ENCODE measurements at places on chromosomes 11 and 22.

DNA sequence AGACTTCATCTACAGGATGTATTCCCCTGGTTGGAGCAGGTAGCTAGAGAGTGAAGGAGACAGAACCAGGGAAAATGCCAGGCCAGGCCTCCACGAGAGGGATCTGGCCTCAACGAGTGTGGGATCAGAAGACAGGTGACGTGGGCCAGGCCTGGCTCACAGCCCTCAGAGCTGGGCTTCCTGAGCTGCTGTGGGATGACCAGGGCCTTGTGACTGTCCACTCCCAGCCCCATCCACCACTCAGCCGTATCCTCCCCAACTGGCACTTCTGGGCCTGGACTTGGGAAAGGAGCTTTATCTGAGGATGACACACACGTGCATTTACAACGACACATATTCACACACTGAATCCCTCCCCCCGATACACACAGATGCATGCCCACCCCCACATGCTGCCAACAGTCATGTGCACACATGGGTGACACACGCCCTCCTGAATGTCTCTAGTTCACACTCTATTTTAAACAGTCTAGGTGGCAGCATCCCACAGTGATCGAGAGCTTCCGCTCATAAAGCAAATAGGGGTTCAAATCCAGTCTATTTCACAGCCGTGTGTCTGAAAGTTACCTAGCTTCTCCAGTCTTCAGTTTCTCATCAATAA is 93.1 kb downstream of the TP53I11 start:
- no peak for DNase-seq

DNA sequence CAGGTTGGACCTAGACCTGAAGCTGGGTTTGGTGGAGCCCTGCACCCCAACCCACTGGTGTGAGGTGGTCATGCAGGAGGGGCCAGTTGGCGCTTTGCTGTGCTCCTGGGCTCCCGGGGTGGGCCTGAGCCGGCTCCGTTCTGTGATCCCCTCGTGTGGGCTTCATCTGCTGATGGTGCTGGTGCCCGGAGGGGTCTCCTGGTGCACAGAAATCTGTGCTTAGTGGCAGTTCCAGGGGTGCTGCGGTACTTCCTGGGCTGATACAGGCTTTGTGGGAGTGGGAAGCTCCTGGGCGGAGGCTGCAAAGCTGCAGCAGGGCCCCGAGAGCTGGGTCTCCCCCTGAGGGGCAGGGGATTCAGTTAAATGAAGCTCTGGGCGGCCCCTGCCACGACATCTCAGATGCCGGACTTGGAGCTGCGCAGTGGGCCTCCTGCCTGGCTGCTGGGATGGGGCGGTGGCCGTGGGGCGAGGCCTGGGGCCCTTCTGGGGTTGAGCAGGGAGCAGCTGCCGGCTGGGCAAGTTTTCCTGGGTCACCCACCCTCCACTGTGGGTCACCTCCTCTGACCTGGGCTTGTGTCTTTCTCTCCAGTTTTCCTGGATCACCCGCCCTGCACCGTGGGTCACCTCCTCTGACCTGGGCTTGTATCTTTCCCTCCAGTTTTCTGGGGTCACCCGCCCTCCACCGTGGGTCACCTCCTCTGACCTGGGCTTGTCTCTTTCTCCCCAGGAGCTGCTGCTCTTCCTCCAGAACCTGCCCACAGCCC is 410.5 kb downstream of the TBC1D22A start:
- DNase-seq: no peak

DNA sequence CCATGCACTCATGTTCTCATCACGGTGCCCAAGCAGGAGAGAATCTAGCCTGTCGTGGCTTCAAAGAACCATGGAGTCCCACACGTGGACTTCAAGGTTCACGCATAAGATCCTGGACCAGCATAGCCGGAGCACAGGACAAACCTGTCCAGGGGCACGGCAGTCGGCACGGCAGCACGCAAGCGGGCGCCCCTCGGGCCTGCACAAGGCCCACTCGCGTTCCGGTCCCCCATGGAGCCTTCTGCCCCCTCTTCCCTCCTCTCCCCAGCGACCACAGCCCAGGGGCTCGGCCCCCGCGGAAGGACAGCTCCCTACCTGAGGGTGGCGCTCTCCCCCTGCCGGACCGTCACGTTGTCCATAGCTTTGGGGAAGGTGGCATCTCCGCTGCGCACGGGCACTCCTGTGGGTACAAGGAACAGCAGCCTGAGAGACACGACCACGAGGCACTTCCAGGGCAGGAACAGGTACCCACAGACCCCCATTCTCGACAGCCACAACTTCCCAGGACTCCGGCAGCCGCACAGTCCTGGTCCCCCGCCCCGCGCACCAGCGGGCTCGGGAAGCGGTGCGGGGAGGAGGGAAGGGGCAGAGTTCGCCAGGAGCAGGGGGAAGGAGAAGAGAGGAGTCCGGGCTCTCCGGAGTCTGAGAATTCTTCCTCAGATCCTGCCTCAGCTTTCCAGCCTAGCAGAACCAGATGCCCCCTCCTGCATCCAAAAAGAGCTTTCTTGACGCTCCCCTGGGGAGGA is 589.5 kb downstream of the OPCML start:
- no peak for DNase-seq

DNA sequence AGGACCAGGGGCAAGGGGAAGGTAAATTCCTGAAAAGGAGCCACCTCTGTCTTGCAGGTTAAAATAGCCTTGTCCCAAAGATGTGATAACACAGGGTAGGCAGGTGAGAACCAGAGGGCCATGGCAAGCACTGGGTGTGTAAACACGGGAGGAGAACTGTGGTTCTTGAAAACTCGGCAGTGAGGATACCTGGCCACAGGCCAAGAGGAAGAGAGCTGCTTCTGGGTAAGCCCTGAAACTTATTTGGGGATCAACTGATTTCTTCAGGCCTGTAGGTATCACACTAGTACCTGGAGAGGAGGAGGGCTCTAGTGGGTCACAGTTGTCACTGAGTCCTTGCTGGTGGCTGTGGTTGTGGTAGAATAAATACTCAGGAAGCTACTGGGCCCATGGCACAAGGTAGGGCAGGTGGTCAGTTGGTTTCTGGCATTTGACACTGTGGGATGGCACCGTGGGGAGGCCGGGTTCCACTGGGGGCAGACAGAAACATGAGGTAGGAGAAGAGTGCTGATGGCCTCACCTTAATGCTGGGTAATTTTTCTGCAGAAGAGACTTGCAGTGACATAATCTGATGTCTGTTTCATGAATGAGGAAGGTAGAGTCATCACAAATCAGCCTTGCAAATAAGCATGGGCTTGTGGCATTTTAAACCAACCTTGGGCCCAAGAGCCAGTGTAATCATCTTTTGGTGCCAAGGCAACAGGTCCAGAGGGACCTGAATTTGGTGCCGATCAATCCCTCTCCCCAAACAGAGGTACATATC is 22.0 kb downstream of the AMPD3 start:
- no peak for DNase-seq

- DNase-seq: peak; percentile 97
Measured at GRCh38 chr11:64334764-64335735, 5.0 kb upstream of the CCDC88B start.

- DNase-seq: no peak
Measured at GRCh38 chr22:39679652-39680051, 109.1 kb downstream of the CACNA1I start.

DNA sequence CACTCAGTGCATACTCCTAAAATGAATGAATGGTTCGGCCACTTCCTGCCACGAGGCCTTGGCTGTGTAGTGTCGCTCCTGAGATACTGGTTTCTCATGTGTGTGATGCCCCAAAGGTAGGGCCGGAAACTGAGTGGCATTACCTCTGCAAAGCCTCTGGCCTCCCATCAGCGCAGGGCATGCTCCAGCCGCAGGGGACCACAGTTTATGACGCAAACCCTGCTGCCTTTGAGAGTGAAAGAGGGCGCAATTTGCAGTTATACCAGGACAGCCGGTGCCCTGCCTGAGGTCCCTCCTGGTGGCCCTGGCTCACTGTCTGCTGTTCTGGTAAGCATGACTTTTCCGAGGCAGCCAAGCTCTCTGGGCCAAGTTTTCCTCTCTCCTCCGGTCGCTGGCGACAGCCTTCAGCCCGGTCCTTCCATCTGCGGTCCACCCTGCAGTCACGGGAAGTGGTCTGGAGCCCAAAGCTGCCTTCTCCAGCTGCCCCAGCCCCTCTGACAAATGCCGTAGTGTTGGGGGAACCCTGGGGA is 2.4 kb upstream of the FGF3 start:
- DNase-seq: no peak

GRCh38 chr11:1837171-1838076 is 1.4 kb upstream of the TNNI2 start:
- peak; percentile 56 for DNase-seq

DNA sequence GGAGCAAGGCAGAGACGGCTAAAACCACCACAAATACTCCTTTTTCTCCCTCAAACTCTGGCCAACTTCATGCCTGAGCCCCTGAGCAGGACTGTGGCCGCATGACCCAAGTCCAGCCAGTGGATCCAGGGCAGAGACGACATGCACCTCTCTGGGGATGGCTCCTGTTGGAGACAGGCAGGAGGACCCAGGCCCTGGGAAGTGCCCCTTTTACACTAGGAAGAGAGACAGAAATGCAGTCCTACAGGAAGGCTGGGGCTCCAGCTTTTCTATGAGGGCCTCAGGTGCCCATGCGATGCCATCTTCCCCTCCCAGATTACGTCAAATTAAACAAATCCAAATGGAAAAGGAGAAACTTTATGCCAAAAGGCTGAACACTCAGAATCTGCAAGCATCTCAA is 498.0 kb downstream of the BRD1 start:
- no peak for DNase-seq

- no peak for DNase-seq
Measured at GRCh38 chr11:131776211-131776610, 405.8 kb downstream of the NTM start.

DNA sequence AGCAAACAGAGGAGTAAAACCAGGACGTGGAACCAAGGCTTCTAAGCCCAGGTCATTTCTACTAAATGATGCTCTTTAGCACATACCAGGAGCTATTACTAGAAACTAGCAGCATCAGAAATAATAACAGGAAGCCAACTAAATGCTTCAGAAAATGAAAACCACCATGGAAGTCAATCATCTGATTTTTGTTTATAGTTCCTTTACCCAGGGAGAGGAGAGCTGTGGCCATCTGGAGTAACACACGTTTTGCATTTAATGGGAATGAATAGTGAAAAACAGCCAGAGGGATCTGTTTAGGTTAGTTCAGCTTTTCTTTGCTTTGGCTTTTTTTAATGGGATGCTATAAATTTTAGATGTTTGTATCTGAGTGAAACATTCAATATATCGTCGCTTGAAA is 250.7 kb upstream of the ARHGAP20 start:
- DNase-seq: peak; percentile 64

- DNase-seq: no peak
Measured at GRCh38 chr11:62151737-62152102, 27.9 kb downstream of the INCENP start.

DNA sequence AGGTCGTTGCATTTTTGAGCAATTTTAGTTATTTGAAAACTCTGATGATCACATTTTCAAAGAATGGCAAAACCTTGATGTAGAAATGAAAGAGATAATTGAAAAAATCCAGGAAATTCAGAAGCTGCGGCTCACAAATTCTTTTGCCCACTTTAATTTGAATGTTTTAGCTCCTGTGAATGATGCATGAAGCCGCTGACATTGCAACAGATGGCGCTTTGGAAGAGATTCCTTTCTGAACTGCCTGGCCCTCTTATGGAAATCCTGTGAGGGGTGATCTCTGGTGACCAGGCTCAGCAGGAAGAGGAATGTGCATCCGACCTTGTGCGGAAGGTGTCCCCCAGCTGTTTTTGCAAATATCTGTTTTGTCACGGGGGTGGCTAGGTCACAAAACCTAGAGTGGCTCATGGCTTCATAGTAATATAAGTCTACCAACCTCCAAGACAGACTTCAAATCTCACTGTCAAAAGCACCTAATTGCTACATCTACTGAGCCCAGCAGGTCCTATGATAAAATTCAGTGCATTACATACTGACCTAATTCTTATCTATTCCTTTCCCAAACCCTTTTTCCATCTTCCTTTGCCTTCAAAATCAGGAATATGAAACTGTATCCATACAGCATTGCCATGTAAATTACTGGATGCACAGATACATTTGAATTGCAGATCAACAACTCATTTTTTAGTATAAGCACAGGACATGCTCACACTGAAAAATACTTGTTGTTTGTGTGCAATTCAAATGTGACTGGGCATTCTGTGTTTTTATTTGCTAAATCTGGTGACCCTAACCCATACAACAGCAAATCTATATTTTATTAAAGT is 412.7 kb downstream of the ETS1 start:
- DNase-seq: peak; percentile 40

- no peak for DNase-seq
Measured at GRCh38 chr11:68870470-68870869, 28.8 kb upstream of the CPT1A start.

DNA sequence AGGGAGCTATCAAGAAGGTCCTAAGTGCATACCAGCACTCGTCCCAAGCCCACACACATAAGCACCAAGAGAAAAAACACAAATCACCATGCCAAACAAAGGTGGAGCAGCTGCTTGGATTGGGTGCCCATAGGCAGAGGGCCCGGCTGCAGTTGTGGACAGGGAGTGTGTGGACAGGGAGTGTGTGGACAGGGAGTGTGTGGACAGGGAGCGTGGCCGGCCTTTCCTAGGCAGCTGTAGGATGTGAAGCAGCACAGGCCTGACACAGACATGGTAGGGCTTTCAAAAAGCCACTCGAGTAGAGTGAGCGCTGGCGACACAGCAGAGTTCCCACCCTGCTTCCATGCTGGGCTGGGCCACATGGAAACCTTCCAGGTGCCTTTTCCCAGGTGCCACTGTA is 3.5 kb downstream of the RTL6 start:
- DNase-seq: no peak

DNA sequence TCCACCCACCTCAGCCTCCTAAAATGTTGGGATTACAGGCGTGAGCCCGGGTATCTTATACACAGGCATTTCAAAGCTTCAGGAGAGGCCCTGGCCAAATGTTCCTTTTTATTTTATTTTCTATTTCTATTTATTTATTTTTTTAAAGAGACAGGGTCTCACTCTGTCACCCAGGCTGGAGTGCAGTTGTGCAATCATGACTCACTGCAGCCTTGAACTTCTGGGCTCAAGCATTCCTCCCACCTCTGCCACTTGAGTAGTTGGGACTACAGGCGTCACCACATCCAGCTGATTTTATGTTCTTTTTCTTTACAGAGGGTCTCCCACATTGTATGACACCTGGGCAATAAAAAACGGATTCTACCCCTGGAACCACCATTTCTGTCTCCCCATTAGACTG is 71.2 kb downstream of the FBXO7 start:
- no peak for DNase-seq

GRCh38 chr11:121466063-121466794 is 13.5 kb upstream of the SORL1-AS1 start:
- peak; percentile 92 for DNase-seq

GRCh38 chr11:41281131-41281742 is 178.2 kb downstream of the LRRC4C start:
- DNase-seq: no peak

GRCh38 chr22:42283278-42284201 is 13.1 kb upstream of the TCF20 start:
- DNase-seq: no peak

DNA sequence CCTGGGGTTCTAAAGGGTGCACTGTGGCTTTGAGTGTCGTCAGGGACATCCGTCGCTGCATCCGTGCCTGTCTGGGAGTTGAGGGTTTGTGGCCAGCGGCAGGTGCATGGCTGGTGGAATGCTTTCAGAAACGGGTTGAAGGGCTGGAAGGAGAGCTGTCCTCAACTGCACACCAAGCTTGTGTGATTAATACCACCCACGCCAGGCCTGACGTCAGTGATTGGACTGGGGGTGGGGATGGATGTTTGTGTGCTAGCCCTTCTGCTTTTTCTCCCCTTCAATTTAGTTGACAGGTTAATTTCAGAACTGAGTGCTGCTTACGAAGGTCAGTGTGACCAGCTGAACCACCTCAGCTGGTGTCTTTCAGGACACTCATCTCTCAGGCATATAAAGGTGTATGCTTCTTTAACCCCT is 3.2 kb upstream of the GAB2 start:
- DNase-seq: peak; percentile 50

Data from HCEC 1CT (cell line).